ENCODE measurements at places on chromosomes 1 and 21. TPM values are rescaled to one million over a fixed set of nuclear protein-coding genes. Genes with fewer than 3 reads are reported as not detected.

- DNase-seq, result no peak
These were observed 77.3 kb upstream of the GADD45A start for GRCh38 chr1:67607699-67608098.

GRCh38 chr21:15520811-15521643 lies 208.8 kb upstream of the USP25 start:
- no peak for DNase-seq

- no peak for DNase-seq
These were observed 31.6 kb upstream of the BARHL2 start for GRCh38 chr1:90748668-90749067.

GRCh38 chr1:221655766-221656305 lies 86.1 kb downstream of the DUSP10 start:
- no peak for DNase-seq

GRCh38 chr21:35428489-35428888 lies 379.4 kb upstream of the RUNX1 start:
- peak; percentile 15 for DNase-seq

DNA sequence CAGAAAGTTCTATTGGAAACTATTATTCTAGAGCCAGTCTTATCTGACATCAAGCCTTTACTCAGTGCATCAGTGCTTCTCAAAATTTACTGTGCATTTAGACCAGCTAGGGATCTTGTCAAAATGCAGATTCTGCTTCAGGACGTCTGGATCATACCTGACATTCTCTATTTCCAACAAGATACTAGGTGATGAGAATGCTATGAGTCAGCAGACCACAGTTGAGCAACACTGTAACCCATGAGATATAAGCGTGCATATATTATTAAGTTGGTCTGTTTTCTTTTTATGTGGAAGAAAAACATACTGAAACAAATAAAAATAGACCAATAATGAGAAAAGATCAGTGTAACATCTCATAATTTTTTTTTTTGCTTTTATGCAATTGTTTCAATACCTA lies 40.4 kb upstream of the KCNH1 start:
- DNase-seq, result no peak

Gene HHAT
- 14.4 TPM for total RNA-seq

Gene KCNA2
- 1.8 TPM for total RNA-seq

DNA sequence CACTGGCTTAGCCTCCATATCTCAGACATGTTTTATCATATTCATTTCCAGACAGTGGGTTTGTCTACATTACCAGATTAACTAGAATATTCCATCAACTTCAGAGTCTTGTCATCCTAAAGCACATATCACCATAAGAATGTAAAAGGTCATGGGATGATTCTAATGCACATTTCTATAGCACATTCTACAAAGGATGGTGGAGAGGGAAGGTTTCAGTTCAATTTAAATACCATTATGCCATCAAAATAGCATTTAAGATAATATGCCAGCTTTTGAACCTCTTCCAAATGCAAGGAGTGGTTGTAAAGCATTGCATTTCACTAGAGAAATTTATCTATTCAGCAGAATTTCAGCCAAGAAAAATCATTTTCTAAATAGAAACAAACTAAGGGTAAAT lies 970.5 kb downstream of the TTLL7 start:
- DNase-seq, result no peak

Gene DPYD
- total RNA-seq, result 124 TPM

DNA sequence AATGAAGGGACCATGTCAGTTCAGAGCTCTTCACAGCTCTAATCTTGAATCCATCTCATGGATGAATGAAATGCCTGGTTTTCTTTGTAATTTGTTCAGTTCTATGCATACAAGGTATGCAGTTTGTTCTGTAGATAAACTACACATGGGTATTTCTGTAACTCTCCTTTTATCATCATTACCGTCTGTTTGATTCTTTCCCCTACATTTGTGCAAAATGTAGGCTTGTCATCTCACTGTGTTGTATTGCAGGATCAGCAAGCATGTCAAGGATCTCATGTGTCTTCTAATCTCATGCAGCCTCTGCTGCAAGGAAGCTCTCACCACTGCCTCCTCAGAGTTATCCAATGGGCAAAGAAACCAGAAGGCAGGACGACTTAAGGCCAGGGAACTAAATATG lies 79.3 kb downstream of the OLFML2B start:
- no peak for DNase-seq

Gene ILDR2
- total RNA-seq, result 2.0 TPM

Gene CFHR5
- not detected for total RNA-seq

DNA sequence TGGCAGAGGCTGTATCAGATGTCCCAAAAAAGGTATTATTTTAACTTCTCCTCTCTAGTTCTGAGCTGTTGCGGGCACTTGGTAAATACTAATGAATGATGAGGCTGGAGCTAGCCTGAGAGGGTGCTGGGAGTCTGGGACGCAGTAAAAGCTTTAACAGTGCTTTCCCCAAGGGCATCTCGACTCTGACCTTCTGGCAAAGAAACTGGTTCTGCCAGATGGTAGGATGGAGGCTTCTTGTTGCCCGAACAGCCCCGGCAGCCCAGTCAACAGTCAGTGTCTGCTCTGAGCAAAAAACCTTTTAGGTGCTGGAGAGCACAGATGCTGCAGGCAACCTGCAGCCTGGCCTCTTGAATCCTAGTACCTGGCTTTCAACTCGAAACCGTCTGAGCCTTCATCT lies 2.5 kb upstream of the PNRC2 start:
- peak; percentile 78 for DNase-seq

GRCh38 chr1:41716188-41717130 lies 202.3 kb downstream of the HIVEP3 start:
- no peak for DNase-seq

DNA sequence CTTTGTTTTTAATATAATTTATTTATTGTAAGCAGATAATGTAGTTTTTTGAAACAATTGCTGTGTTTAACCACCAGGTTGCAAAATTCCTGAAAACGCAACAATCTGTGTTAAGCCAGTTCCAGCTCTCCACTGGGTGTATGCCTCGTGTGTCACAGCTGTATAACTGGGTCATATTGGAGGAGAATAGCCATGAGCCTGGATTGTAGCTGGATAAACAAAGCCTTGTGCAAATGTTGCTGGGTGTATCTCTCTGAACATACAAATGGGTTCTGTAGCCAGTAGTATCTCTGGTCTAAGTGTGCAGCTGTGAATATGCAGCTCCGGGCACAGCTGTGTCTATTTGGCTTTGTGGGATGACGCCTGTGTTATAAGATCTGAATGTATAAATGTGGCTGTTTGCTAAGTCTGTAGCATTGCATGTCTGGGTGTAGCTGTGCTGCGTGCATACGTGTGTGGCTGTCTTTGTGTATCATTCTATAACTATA lies 2.8 kb downstream of the TCEA3 start:
- no peak for DNase-seq

- no peak for DNase-seq
These were observed 4.8 kb upstream of the SPRR5 start for GRCh38 chr1:152942161-152942560.

- no peak for DNase-seq
These were observed 1.8 kb upstream of the MEX3A start for GRCh38 chr1:156083800-156084790.

DNA sequence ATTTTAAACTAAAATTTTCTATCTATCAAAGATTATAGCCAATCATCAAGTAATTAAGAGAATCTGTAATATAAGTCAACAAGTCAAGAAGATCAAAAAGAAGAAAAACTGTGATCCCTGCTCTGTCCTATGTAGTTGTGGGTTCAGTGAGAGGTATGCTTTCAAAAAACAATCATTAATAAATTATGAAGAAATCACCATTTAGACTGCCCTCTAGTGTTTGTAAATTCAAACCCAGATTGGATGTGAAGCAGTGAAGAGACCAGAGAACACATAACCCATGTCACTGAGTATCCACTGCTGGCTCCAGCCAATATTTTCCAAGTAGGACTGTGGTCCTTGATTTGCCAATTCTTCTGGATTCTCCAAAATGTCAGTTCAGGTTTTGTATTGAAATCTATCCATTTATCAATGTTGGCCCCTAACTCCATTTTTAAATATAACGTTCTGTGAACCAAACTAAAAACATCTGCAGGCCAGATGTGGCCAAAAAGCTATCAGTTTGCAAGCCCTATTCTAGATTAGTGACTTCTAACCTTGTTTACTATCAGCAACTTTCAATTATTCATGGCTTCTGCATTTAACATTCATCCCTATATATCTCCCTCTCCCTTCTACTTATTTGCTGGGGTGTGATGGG lies 467.5 kb upstream of the CXADR start:
- DNase-seq, result no peak

DNA sequence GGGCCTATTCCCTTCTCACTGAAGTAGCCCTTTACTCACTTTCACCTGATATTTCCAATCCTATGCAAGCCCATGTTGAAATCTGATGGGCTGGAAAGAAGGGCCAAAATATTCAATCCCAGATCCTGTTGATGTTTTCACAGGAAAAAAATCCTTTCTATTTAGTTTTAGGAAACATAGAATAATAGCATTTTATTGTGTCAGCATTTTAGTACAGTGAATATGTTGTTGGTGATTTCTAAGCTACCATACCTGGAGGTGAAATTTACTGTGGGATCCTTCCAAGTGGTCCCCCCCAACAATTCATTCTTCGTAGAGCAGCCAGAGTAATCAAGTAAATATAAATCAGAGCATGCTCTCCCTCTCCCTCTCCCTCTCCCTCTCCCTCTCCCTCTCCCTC lies 3.4 kb upstream of the UBE2U start:
- no peak for DNase-seq

DNA sequence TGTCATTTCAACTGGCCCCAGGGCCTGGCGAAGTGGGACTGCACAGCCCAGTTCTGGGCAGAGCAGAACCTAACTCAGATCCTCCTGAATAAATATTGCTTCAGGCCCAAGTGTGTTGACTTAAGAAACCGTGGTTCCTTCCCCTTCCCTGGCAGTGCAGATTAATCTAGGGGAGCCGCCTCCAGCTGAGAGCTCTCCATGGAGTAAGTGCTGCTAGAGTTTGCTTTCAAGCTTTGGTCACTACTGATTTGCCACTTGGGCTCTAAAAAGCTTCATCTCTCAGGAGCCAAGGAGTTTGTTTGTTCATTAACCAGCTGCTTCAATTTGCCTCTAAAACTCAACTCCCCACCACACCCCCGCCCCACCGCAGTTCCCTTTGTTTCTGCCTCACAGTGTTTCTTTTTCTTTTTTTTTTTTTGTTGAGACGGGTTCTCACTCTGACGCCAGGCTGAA lies 112.1 kb downstream of the DTL start:
- no peak for DNase-seq

Gene PTGFRN
- total RNA-seq, result 93.6 TPM

GRCh38 chr1:243726806-243727502 lies 123.1 kb downstream of the AKT3 start:
- DNase-seq, result no peak

DNA sequence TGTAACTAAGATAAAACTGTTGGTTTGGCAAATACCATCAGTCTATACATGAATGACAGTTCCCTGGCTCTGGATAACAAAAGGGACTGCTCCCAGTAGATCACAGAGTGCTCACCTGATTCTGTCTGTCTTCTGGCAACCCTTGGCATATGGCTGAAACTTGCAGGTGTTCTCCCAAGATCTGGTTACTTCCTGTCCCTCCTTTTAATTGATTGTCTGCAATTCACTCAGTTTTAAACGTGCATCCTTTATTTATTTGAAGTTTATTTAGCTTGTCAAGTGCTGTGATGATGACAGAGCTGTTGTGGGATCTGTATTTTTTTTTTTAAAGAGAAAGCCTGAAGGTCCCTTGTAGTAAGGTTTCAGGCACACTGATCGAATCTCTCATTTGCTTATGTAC lies 3.4 kb downstream of the KCNA3 start:
- DNase-seq, result no peak

Gene TBX19
- 3.4 TPM for total RNA-seq

- DNase-seq, result no peak
These were observed 26.6 kb downstream of the CLIC6 start for GRCh38 chr21:34695434-34695833.

- no peak for DNase-seq
These were observed 19.4 kb downstream of the MECR start for GRCh38 chr1:29211086-29212030.

- DNase-seq, result no peak
These were observed 374.9 kb downstream of the NTNG1 start for GRCh38 chr1:107515702-107516101.

GRCh38 chr1:35382107-35382506 lies 113.6 kb downstream of the ZMYM4 start:
- DNase-seq, result no peak

DNA sequence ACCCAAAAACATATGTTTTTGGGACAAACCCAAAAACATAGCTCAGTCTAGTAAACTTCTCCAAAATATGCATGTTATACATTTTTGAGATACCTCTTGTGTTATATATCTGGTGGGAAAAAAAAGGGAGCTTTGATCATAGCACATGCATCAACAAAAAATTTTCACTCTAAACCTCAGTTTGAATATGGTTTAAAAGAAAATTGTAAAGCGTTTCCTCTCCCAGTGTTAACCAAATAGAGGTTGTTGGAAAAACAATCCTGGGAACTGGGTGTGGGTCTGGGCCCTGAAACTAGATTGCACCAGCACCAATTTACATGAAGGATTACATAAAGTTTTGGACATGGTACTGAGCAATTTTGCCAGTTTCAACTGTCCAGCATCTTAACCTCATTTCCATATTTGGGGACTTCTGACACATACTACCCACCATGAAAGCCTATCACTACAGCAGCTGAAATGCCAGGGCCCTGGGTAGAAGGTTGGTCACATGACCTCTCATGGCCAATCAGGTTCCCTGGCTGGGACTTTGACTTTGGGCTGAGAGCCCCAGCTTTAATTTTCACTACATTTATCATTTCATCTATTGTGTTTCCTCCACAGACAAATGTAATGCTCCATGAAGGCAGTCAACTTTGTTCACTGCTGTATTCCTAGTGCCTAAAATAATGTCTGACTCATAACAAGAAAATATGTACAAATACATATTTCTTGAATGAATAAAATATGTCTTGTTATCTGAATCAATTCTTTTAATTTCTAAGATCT lies 150.7 kb downstream of the SETD4 start:
- DNase-seq, result no peak

GRCh38 chr21:40566486-40566885 lies 280.5 kb downstream of the DSCAM start:
- no peak for DNase-seq

Gene ERICH3
- total RNA-seq, result 0.09 TPM

- peak; percentile 3 for DNase-seq
These were observed 15.0 kb upstream of the PWP2 start for GRCh38 chr21:44092211-44092610.

Gene SEMA4A
- total RNA-seq, result 24.4 TPM

GRCh38 chr1:7501723-7502603 lies 269.1 kb upstream of the VAMP3 start:
- no peak for DNase-seq

GRCh38 chr21:14875704-14876523 lies 188.9 kb downstream of the NRIP1 start:
- no peak for DNase-seq

Measured in mucosa of gallbladder (tissue), 1 donor.